ENCODE measurements at places on chromosomes 5 and 9.

DNA sequence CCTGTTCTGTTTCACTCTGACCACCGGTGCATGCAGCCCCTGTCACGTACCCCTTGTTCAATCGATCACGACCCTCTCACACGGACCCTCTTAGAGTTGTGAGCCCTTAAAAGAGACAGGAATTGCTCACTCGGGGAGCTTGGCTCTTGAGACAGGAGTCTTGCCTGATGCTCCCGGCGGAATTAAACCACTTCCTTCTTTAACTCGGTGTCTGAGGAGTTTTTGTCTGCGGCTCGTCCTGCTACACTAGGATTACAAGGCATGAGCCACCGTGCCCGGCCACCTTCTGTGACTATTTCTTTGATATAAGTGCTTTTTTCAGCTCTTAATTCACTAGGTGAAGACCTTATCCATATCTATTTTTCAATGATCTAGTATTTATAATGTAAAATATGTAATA lies 167.5 kb downstream of the TTC39B start:
- DNase-seq = no peak

- DNase-seq = no peak
Measured at GRCh38 chr9:118786877-118787276, 582.4 kb downstream of the BRINP1 start.

GRCh38 chr5:92659246-92659645 lies 921.8 kb downstream of the NR2F1-AS1 start:
- DNase-seq = no peak

DNA sequence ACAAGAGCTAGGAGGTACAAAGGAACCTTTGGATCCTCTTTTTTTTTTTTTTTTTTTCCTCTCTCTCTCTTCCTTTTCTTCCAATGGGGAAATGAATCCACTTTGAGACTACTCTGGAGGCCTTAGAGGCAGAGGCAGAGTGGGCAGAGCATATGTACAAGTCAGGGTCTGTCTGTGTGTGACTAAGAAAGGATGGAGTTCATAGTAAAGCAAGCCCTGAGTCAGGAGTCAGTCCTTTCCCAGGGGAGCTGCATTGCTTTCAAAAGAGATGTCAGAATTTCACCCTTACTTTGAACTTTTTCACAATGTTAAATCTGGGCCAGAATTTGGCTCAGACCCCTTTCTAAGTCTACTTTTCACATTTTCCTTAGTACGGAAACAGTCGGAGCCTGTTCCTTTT lies 792.4 kb upstream of the C9orf72 start:
- DNase-seq = no peak

- no peak for DNase-seq
Measured at GRCh38 chr5:159877016-159877415, 39.3 kb upstream of the ADRA1B start.

DNA sequence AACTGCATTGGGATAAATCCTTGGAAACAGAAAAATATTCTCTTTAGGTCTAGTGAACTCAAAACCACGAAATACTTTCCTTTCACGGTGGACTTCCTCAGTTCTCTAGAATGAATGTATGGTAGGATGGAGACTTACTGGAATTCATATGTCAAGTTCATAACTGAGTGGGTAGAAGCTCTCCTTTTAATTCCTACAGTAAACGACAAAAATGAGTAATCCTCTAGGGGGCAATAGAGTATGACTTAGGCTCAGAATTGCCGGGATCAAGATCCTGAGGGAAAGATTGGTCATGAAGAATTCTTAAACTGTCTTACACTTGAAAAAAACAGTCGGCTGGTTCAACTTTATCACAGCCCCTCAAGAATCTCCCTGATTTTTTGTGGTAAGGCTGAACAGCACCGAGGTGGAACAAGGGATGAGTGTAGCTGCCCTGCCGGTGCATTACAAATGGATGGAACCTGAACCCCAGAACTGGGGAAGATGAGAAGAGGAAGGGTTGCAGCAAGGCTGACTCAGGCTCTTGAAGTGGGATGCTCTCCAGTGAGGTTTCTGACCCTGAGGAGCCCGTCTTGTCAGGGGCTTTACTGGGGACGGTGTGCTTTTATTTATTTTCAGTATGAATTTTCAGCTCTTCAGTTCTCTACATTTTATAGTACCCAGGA lies 14.0 kb upstream of the LOX start:
- DNase-seq = peak; percentile 80

DNA sequence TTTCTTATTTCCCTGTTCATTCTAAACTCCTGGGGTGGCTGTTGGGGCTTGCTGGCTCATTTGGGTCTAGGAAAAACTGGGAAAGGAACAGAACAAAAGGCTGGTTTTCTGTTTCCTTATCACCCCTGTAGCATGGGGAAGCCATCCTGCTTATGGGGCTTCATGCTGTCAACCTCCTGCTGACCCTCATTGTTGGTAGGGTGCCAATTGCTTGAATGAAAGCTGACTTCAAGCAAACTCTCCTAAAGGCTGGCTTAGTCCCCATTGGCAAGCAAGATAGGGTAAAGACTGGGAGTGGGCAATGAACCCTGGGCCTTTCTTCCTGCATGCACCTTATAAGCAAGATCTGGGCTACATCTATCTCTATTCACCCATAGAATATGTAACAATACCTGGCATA lies 511.6 kb downstream of the DMAC1 start:
- DNase-seq = no peak

DNA sequence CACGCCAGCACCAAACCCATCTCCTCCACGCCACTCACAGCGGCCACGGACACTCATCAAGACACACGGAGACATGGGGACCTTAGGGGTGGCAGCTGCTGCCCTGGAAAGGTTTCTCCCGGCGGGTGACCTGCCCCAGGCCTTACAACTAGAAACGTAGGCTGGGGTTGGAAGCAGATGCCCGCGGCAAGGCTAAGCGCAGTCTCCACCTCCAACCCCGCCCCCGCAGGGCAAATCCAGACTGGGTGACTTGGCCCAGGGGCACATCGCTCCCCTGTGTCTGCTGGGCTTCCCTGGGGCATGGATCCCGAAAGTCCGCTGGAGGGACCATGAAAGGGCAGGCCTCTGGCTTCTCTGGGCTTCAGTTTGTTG lies 12.0 kb upstream of the ASS1 start:
- DNase-seq = no peak

DNA sequence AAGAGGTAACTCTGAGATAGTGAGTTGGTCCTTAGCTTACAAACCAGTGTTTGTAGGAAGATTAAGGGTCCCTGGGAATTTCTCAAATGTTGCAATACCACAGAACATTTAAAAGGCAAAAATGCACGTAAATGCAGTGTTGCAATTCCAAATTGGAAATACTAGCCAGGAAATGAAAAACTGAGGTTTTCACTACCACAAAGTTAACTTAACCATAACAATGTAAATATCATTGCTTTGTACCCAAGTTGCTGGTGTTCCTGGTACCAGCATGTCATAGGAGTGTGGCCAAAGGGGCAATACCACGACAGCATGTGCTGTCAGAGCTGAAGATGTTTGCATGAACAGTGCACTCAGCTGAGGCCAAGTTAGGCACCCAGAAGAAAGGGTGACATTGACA lies 382.9 kb downstream of the GLIS3 start:
- peak; percentile 61 for DNase-seq

DNA sequence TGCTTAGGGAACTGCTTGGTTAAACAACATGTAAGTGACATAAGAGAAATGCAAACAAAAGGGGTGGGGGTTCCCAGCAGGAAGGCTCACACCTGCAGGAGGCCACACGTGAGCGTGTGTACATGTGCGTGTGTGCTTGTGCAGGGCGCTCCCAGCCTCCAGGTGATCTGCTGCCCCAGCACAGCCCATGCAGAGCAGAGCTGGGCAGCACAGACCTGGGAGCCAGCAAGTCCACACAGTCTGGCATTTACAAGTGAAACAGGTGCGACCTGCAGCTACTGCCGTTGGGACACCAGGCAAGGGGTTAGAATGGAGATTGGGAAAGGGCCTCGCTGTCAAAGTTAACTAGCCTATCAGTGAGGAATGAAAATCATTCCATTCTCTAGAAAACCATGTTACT lies 41.8 kb downstream of the GRAMD2B start:
- DNase-seq = no peak

DNA sequence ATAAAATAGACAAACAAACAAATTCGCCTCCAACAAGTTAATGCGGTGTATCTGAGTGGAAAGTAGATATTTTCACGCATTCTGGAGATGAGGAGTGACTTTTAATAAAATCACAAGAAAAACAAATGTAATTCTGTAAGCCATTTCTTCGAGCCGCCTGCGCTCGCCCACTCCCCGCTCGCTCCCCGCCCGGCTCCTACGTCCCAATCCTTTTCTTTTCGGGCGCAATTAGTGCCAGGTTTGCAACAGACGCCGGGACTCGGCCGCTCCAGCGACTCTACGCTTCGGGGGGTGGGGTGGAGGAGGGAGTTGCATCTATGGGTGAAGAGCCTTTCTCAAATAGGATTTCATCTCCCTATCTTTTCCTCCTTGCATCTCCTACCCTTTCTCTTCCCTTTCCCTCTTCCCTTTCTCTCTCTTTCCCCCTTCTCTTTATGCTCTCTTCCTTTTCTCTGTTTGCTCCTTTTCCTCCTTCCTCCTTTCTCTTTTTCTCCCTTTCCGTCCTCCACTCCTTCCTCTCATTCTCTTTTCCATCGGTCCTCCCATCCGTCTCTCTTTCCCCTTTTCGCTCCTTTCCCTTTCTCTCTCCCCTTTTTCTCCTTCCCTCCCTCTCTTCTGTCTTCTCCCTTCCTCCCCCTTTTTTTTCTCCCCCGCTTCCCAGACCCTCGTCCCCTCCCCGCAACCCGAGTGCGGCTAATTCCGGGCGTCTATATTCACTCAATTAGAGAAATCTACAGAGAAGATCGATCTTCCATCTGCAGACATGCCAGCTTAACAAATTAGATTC lies 6.1 kb upstream of the OTP start:
- no peak for DNase-seq

DNA sequence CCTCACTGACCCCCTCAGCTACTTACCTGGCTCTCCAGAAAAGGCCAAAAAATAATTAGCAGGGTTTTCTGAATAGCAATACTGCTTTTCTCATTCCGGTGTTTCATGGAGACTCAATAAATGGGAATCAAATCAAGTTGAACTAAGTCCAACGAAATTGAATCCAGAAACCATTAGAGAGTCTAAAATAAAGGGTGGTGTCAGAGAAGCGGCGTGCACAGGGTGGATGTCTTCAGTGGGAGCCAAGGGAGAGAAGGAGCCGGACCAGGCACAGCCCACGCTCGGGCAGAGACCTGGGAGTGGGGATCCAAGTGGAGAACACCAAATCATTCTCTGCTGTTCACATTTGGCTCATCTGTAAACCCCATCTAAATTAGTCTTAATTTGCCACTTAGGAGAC lies 40.2 kb upstream of the WWC1 start:
- no peak for DNase-seq

- no peak for DNase-seq
Measured at GRCh38 chr9:19136129-19136528, 8.8 kb upstream of the PLIN2 start.

DNA sequence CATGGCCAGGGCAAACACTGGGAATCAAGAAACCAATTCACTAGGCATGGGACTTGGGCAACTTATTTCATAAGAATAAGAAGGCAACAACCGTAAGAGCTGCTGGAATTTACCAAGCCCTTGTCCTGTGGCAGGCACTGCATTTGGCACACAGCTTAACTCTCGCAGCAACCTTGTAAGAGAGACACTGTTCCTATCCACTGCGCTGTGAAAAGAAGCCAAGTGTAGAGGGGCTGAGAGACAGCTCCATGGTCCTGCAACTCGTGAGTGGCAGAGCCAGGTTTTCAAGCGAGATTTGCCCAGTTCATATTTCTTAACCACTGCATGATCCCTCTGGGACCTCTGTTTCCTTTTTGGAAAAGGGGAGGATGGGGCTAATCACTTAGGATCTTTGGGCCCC lies 129.3 kb upstream of the STC2 start:
- DNase-seq = no peak

GRCh38 chr9:93243112-93243511 lies 59.2 kb downstream of the WNK2 start:
- DNase-seq = no peak

DNA sequence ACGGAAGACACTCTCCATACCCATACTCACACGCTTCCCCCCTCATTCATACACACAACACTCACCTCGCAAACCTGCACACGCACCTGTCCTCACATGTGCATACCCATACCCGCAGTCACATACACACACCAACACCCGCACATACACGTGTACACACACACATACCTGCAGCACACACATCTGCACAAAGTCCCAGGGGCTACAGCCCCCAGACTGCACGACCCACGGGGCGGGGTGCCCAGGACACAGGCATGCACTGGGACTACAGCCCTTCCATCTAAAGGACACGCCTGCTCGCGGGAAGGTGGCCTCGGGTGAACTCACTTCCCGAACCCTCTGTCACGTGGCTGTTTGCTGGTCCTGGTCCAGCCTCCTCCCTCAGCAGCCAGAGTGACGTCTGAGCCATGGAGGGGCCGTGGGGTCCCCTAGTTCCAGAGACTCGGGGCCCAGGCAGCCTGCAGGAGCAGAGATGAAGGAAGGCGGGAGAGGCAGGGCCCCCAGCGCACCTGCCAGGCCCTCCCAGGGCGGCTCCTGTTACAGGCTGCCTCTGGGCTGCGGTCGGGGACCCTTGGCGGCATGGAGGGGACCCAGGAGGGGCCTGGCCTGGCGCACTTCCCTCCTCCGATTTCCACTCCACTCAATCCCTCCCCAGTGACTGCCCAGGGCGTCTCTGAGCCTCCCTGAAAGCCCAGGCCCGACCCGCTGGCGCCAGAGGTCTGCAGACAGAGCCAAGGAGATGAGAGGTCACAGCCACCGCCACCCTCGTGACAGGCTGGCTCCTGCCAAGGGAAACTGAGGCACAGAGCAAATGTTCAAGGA lies 8.1 kb downstream of the SLC12A7 start:
- DNase-seq = peak; percentile 27

DNA sequence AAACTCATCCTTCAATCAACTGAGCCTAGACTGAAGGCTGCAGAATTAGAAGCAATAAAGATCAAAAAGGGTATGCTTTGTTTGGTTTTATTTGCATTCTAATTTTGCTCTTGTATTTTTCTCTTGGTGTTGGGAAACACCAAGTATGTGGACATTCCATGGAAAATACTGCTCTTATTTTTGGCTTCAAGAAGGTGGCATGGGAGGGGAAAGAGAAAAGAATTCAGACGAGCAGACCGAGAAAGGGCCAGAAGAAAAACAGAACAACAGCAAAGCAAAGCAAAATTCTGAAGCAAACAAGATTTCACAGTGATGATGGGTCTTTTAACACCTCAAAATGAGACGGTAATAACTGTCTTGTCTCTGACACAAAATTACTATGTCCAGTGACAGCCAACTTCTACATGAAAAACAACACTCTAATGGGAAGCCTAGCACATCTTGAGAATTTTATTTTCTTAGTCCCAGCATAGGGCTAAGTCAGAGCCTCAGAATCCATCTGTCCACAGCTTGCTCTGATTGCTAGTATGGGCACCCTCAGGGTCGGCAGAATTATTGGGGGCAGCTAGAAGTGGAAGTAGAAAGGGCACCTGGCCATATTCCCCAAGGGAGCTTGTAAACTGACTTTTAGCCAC lies 26.8 kb downstream of the FREM1 start:
- no peak for DNase-seq

GRCh38 chr9:34526026-34526425 lies 3.2 kb upstream of the ENHO start:
- DNase-seq = no peak

Data from EH (cell line).